ENCODE measurements at places on chromosomes 11 and 22. TPM values are rescaled to one million over a fixed set of nuclear protein-coding genes. Genes with fewer than 3 reads are reported as not detected.

Gene CECR2
- total RNA-seq, result 0.06 TPM

Gene PATE4
- not detected for total RNA-seq

Gene GSTT2
- total RNA-seq, result not detected

Gene NEFH
- total RNA-seq, result not detected

Gene H19
- total RNA-seq, result 0.23 TPM

Gene IGSF22
- total RNA-seq, result not detected

Gene OR51B5
- total RNA-seq, result 31.4 TPM

Gene MMP13
- total RNA-seq, result 15.8 TPM

Gene LSP1
- 3.3 TPM for total RNA-seq

Gene OR9I1
- total RNA-seq, result not detected

Gene APOL3
- 7.2 TPM for total RNA-seq

Gene P2RX6
- 2.0 TPM for total RNA-seq

Gene HORMAD2
- total RNA-seq, result not detected

Gene DLG2
- 1.7 TPM for total RNA-seq

Gene GLB1L2
- total RNA-seq, result 17.0 TPM

Gene MUS81
- 13.6 TPM for total RNA-seq

Gene TRPC6
- total RNA-seq, result not detected

Gene DRICH1
- total RNA-seq, result not detected

Gene TRIM51
- total RNA-seq, result not detected

Gene C11orf42
- not detected for total RNA-seq

Gene PRR33
- total RNA-seq, result not detected

Gene PLEKHB1
- 0.10 TPM for total RNA-seq

Gene C22orf42
- not detected for total RNA-seq

Gene LRRC56
- 0.18 TPM for total RNA-seq

Gene CLMP
- total RNA-seq, result 13.6 TPM

Gene PAX6
- total RNA-seq, result 0.06 TPM

Gene SCGB1D2
- not detected for total RNA-seq

Gene BBOX1
- total RNA-seq, result 0.29 TPM

Gene KRTAP5-2
- total RNA-seq, result not detected

Gene TECTA
- 0.06 TPM for total RNA-seq

Gene ALDH3B1
- 17.0 TPM for total RNA-seq

Gene CCDC87
- total RNA-seq, result 0.04 TPM

Gene B4GALNT4
- 6.5 TPM for total RNA-seq

Gene ROBO4
- total RNA-seq, result not detected

Gene ADAMTS15
- total RNA-seq, result 0.62 TPM

Gene CBLIF
- not detected for total RNA-seq

Gene PIK3IP1
- 0.62 TPM for total RNA-seq

Gene ZMAT5
- total RNA-seq, result 21.2 TPM

Gene LYVE1
- total RNA-seq, result not detected

Gene APOL4
- total RNA-seq, result 2.7 TPM

Gene APOA4
- not detected for total RNA-seq

Gene SCGB2A2
- total RNA-seq, result not detected

Gene GLYAT
- total RNA-seq, result not detected

Gene NPAS4
- not detected for total RNA-seq

Gene OR8D4
- total RNA-seq, result not detected

Gene TRIM48
- not detected for total RNA-seq

Gene CCDC188
- not detected for total RNA-seq

Gene PIK3C2A
- total RNA-seq, result 25.6 TPM

Gene NEU3
- 7.7 TPM for total RNA-seq

Gene CDC45
- 58.0 TPM for total RNA-seq
